ENCODE measurements at places on chromosomes 3 and 15.

GRCh38 chr3:49500205-49500731, 30.2 kb downstream of the DAG1 start:
- DNase-seq, result no peak

DNA sequence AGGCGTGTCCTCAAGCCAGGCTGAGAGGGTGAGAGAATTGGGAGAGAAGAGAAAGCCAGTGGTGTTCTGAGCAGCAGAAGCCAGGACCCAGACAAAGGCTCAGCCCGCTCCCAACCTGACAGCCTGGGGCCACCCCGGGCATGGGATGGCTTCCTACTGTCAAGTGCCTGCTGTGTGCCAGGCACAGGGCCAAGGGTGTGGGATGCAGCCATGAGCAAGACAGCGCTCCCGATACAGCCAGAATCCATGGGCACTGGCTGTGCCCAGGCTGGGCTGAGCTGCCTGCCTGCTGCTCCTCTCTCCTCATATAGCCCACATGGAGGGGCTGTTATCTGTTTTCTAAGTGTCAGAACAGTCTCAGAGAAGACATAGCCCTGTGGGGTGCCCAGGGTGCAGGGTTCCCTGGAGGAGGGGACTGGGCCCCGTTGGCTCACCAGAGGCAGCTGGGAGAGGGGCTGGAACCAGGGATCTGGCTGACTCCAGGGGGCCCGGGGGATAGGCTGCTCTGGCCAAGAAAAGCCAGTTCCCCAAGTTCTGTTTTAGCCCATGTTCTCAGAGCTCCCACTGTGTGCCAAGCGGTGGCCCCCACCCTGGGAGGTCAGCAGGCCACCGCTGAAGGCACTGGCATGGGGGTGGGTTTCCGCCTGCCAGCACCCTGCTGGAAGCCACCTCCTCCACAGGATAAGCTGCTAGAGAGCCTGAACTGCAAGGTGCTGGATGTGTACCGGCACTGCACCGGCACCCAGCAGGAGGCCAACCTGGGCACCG, 39.0 kb downstream of the CFAP100 start:
- DNase-seq, result no peak

DNA sequence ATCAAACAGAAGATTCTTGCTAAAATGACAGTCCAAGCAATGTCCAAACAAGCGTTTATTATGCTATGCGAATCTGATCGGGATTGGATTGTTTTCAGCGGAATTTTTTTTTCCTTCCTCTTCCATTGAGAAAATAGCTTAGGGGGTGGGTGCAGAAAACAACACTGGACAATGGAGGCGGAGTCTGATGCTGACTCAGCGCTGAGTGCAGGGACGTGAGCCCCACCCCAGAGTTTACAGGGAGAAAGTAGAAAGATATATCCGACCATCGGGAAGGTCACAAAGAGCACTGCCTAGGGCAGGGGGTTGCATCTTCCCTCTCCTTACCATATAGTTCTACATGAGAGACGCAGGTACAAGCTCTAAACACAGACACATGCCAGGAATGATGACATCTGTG, 117.0 kb downstream of the FOXP1 start:
- DNase-seq, result no peak

DNA sequence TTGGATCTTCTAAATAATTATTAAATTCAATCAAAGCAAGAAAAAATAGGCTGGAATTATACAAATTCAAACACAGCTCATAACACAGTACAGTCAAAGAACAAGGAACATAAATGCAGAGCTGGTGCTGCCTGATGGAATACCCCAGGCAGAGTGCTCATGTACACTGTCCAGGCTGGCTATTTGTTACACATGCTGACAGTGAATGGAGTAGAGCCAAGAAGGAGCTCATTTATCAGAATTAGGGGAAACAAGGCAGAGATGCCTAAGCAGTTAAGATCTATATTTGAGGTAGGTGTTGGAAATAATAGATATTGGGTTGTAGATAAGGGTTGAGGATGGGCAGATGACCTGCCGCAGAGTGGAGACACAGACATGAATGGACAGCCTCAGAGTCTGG, 788.2 kb upstream of the ARPP21 start:
- no peak for DNase-seq

- no peak for DNase-seq
Observed at GRCh38 chr3:38649500-38650247, at the start of gene SCN5A. Gene SCN5A, minus strand, starts transcription at chr3:38649687. Its CDS starts 16,380 bp downstream, at chr3:38633307.

GRCh38 chr15:77542491-77543001, 90.2 kb downstream of the LINGO1 start:
- DNase-seq, result no peak

DNA sequence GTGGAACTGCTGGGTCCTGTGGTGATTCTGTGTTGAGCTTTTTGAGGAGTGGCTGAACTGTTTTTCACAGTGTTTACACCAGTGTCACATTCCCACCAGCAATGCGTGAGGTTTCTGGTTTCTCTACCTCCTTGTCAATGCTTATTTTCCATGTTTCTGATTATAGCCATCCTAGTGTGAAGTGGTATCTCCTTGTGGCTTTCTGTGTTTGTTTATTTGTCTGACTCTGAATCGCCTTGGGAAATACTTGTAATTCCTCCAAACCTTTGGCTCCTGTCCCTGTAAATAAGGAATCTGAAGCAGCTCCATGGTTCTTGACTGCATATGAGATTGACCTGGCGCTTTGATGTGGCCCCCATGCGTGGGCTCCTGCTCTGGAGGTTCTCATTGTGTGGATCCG, 20.6 kb downstream of the FAN1 start:
- DNase-seq, result no peak

DNA sequence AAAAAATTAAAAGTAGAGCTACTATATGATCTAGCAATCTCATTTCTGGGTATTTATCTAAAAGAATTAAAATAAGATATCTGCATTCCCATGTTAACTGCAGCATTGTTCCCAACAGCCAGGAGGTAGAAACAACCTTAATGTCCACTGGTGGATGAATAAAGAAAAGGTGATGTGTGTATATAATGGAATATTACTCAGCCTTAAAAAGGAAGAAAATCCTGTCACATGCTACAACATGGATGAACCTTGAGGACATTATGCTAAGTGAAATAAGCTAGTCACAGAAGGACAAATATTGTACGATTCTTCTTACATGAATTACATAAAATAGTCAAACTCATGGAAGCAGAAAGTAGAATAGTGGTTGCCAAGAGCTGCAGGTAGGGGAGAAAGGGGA, 119.4 kb upstream of the BHLHE40 start:
- DNase-seq, result no peak

GRCh38 chr15:79858469-79858868, 38.3 kb downstream of the MTHFS start:
- no peak for DNase-seq

GRCh38 chr3:180352261-180352660, 249.7 kb upstream of the TTC14 start:
- no peak for DNase-seq

DNA sequence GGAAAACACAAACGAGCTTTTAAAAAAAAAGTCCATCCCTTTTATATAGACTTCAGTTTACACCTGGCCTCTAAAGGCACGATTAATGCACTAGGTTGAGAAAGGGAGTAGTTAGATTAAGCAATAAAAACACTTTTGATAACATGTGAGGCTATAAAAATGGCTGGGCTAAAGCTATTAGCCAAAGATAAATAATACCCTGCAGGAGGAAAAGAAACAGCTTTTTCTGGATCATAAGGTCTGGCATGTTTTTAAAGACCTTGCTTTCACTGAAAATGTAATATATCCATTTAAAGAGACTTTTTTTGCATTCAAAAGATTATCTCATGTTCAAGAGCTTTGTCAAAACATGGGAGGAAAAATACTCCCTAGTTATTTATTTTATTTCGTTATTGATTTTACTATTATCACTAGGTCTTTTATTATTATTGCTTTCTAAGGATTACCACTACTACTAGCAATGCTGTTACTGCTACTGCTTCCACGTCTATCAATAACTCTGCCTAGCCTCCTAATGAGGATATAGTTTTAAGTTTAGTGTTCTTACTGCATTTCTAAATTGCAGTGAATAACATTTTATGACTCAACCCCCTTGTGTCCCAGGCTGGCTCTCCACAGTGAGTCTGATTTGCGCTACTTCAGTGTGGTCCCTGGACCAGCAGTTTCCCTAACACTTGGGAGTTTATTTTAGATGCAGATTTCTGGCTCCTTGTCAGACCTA, 93.4 kb downstream of the THRB start:
- no peak for DNase-seq

- DNase-seq, result no peak
Observed at GRCh38 chr15:25175789-25176615, 221.2 kb downstream of the SNRPN start.

DNA sequence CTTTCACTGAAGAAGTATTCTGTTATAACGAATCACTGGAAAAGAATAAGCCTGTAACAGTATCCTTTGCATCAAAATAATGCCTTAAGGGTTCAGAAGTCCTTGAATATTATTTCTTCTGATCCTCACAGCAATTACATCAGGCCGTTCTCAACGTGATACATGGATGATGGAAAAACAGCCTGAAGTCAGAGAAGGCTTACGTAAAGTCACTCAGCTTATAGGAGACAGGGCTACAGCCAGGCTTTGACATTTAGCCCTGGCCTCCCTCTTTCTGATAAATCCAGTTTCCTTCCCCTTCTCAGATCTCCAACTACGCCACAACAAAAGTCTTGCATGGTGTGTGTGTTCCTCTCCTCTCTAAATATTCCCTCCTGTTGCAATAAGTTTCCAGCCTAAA, 131.9 kb downstream of the ANO10 start:
- DNase-seq, result peak; percentile 68

GRCh38 chr3:172332256-172333041, 115.8 kb downstream of the GHSR start:
- DNase-seq, result peak; percentile 70

DNA sequence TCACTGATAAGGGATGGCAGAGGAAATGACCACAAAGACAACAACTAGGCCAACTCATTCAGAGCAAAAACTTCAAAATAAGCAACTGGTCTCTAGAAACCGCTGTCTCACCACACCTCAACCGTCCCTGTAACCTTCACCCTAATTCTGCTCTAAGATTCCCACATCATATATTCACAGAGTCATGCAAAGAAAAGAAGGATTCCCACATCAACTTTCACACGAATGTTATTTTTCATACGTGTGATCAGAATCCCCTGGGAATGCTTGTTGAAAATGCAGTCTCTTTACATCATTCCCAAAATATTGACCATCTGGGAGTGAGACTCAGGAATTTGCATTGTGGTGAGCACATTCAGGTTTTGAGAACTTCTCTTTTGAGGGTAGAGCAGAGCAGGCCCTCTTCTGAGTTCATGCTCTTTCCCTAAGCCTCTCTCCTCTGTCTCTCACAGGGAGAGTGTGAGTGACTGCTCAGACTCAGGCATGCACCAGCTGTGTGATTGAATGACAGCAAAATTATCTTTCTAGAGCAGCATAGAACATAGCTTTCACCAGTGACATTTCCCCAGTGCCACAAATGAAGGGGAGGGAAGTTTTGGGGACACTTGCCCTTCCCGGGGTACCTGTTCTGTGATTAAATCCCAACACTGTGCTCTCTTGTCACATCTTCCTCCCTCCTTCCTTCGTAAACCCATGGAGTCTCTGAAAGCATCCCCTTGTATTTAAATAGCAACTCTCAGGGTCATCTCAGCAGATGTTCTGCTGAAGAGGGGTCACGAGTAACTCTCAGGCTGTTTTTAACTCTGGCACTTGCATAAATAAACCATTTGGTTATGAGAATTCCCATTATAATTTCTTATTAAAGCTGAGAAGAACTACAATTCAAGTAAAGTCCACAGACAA, 170.9 kb downstream of the PLCL2 start:
- no peak for DNase-seq

DNA sequence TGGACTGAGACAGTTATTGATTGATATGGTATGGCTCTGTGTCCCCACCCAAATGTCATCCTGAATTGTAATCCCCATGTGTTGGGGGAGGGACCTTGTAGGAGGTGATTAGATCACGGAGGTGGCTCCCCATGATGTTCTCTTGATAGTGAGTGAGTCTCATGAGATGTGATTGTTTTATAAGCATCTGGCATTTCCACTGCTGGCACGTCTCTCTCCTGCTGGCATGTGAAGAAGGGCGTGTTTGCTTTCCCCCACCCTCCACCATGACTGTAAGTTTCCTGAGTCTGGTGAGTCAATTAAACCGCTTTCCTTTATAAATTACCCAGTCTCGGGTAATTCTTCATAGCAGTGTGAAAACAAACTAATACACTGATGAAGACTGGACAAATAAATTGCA, 105.6 kb upstream of the MELTF start:
- DNase-seq, result no peak

- no peak for DNase-seq
Observed at GRCh38 chr3:141064255-141064926, 13.2 kb downstream of the SPSB4 start.

- DNase-seq, result no peak
Observed at GRCh38 chr3:134161898-134162615, 88.6 kb downstream of the RYK start.

GRCh38 chr3:69675786-69676530, 63.3 kb upstream of the MITF start:
- DNase-seq, result peak; percentile 60

DNA sequence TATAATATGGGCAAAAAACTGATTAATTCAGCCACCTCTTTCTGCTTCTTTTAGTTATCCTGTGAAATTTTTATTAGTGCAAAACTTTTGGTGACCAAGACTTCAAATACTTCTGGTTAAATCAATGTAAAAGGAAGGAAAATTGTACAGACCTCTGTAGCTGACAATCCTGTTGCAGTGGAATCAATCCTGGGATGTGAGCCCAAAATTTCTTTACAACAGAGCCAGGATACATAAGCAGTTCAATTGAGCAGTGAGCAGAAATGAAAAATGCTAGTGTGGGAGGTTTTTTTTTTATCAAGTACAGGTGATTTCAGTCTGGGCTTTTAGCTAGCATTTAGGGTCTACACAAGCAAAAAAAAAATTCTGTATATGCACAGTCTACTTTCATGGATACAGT, 398.0 kb downstream of the OTOL1 start:
- no peak for DNase-seq

DNA sequence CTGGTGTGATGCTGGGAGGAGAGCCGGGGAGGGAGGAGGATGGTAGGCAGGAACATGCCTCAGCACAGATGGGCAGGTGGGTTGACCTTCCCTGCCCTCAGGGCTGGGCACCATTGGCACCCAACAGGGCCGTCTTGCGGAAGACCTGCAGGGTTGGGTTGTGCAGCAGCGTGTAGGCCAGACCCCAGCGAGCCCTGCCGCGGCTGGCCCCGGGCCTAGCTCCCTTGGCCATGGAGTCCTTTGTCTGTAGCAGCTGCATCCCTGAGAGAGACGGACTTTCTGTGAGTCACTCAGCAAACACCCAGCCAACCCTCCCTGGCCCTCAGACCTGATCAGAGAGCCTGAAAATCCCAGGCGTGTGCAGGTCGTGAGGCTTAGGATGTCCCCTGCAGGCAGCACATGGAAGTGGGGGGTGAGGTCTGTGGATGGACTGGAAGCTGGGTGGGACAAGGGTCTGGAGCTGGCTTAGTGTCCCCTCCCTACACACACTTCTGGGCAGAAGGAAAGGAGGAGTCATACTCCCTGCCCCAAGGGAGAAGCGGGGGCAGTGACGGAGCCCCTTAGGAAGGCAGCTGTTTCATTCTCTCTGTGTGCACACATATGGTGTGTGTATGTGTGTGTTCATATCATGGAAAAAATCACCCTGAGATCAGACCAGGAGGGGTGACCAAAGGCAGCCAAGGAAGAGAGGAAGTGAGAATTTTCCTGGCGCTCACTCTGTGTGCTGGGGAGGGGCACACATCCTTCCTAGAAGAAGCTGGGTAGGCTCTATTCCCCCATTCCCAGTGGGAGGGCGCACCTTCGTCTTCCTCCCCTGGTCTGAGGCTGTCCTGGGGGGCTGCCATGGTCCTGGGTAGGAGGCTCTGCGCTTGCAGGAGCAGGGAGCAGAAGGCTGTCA, 6.7 kb downstream of the ISLR start:
- no peak for DNase-seq

GRCh38 chr3:150751781-150752263, 11.1 kb downstream of the SIAH2 start:
- DNase-seq, result no peak
